ENCODE measurements at places on chromosomes 3 and 15.

DNA sequence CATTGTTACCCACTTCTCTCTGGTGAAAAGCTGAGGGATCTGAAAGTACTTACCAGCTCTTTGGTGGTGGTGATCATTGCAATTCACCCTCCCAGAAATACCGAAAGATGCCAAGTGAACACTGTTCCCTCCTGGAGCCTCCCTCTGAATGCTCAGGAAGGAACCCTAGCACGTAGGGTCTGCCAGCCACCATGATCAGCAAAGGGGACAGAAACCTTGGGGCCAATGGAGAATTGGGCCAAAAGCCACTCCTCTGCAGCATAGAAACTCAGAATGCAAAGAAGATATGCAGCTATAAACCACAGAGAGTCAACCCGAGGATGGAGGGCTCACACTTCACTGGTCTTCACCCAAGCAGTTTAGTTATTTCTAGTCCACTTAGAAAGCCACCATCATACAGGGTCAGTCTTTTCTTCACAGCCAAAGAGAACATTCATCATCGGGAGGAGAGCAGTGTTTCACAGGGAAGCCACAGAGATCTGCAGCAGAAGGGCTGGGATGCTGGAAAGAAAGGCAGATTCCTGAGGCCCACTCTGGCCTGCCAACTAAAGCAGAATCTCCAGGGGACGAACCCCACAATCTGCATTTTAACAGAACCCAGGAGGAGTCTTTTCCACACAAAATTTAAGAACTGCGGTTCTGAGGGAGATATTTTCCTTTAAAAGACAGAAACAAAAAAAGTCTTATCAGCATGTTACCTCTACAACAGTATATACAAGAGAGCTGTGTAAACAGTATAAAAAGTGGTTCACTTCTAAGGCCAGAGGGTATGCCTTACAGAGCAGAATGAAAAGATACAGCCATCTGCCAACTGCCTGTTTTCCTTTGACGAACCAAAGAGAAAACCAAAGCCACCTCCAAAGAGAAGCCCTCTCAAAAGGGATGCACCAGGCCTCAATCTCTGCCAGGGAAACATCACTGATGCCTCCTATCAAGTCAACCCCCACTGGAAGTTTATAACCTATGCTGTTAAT, 11.3 kb downstream of the TBC1D2B start:
- DNase-seq, result no peak

- DNase-seq, result no peak
Observed at GRCh38 chr3:30578479-30578878, 27.9 kb upstream of the TGFBR2 start.

DNA sequence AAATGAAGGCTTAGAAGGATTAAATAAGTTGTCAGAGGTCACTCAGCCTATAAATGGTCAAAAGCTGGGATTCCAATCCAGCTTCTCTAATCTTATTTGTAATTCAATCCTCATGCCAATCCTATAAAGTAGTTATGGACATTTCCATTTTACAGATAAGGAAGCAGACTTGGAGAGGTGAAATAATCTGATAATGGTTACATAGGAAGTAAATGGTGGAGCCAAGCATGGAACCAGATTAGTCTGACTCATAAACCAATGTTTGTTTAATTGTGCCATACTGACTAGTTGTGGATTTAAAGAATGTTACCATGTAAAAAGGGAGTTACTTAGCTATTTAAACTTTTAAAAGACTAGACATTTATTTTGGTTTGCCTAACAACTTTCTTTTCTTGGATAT, 59.7 kb downstream of the KCNAB1 start:
- no peak for DNase-seq

DNA sequence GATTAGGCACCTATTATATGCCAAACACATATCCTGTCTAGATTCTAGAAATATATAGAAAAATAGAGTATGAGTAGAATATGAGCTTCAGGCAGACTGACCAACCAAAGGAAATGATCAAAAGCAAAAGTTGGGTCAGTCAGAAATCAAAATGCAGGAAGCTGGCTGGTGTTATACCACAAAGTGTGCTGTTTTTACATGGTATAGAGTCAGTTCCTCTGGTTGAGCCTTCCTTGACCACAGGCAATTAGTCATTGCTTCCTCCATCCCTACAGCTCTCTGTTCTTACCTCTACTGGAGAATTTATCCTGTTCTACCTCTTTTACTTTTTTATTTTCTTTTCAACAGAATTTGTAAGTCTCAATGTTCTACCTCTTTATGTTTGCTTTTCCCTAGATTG, 149.8 kb downstream of the TMCO5A start:
- DNase-seq, result no peak

- peak; percentile 12 for DNase-seq
Observed at GRCh38 chr3:179653096-179653797, 407 bp downstream of the USP13 start.

DNA sequence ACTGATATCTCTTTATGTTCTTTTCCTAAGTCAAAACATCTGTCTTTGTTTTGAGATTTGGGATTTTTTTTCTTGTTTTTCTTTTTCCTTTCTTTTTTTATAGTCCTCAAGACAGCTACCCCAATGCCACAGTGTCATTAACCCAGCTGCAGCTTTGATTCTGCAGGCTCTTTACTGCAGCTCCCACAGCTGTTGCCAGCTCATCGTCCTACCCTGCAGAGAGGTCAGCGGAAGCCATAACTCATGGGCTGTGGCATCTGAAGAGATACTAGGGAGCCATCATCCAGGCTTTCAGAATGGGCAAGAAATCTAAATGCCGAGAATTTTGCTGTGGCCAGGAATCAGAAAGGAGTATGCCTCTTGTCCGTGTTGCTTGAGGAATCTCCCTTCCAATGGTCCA, 44.3 kb upstream of the SLC24A5 start:
- no peak for DNase-seq

DNA sequence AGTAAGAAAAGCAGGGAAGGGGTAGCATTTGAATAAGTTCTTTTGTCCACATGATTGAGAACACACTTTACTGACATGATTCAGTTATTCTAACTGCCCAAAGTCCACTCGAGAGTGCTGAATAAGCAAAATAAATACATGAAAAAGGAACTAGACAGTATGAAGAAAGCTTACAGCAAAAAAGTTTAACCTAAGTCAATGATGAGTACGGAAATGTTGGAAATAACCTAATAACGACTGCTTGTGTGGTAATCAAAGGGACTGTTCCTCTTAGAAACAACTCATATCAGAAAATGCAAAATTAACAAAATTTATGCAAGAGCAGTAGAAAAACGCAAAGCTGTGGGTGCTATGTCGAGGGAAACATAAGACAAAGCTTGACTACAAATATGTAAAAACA, 36.6 kb downstream of the DMXL2 start:
- DNase-seq, result no peak

GRCh38 chr15:38263996-38264395, 11.4 kb downstream of the SPRED1 start:
- no peak for DNase-seq

DNA sequence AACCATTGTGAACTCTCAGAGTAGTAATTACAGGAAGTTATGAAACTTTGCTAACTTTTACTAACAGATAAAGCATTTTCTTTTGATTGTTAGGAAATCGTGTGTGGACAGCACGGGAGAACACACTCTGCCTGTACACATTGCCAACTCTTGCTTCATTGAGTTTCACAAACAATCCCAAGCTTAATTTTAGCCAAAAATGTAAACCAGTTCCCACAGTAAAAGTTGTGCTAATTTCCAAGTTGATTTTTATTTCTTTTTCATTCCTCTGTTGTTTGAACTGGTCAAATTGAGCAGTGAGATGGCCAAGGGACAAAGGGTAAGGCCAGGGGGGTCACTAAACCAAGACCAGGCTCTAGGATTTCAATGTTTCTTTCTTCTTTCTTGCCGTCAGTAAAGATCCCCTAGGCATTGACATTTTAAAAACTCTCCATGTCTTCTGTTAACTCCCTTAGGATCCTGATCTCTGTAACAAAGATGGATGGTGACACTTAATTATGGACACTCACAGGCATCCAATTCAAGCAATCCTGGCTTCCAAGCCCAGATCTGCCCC, 414.9 kb downstream of the RBMS3 start:
- no peak for DNase-seq

GRCh38 chr3:98791341-98792325, 28.5 kb downstream of the ST3GAL6 start:
- DNase-seq, result no peak

GRCh38 chr3:161197855-161198850, 23.0 kb upstream of the NMD3 start:
- no peak for DNase-seq

- DNase-seq, result peak; percentile 26
Observed at GRCh38 chr3:180855364-180855763, 57.1 kb upstream of the FXR1 start.

DNA sequence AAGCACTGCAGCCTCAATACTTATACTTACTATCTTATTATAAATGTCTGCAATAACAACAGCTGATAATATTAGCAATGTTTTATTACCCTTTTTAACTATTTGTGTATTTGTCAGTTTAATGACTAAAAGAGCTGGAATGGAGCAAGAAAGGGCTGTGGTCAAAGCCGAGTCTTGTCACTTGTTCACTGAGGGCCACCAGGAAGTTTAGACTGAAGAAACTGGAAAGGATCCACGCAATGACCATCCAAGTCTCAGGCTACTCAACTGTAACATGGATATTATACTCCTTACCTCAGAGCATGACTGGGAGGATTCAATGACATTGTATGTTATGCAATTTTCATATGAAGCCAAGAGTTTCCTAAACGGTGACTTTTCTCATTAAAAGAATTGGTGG, 90.4 kb downstream of the TJP1 start:
- DNase-seq, result no peak

- DNase-seq, result no peak
Observed at GRCh38 chr3:188046561-188047211, 107.3 kb upstream of the LPP start.

DNA sequence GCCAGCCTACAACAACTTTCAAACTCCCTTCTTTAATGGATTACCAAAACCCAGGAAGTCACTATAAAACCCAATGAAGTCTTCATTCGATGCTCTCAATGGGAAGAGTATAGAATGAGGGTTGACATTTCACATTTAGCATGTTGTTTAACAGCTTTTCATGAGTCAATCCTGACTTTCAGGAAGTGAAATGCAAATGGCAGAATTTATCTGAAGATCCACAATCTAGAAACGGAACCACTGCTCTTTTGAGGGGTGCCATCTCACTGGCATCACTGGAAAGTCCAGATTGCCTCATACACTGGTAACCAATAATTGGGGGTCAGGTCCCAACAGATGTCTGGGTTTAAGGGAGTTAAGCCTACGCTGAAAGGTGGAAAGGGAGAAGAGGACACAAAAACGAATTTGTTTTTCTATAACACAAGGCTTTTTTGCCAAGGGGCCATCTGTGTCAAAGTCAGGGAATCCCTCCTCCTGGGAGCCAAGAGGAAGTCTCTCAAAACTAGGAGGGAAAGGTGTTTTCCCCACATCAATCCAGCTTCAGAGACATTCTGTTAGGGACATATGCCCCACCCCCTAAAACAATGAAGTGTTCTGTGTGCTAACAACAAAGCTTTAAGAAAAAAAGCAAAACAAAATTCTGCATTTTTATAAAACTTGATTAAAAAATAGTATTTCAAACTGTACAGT, 12.0 kb upstream of the ATP1B3 start:
- no peak for DNase-seq

- DNase-seq, result no peak
Observed at GRCh38 chr15:90872486-90873184, 4.2 kb downstream of the FURIN start.

DNA sequence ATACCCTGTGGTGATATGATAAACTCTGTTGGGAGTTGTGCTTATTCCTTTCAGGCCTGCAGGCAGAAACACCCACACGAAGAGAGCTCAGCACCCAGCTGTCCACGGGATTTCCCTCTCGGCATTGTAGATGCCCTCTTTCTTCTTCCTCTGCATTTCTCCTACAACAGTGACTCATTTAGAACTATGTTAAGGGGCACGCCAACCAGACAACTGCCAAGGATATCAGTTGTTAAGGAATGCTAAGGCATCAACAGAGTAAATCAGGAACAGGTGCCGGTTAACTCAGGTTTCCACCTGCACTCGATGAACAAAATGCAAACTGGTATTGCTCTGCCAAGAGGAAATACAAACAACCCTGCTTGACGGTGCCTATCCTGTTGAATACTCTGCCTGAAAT, 270.0 kb upstream of the PEX5L start:
- DNase-seq, result no peak

DNA sequence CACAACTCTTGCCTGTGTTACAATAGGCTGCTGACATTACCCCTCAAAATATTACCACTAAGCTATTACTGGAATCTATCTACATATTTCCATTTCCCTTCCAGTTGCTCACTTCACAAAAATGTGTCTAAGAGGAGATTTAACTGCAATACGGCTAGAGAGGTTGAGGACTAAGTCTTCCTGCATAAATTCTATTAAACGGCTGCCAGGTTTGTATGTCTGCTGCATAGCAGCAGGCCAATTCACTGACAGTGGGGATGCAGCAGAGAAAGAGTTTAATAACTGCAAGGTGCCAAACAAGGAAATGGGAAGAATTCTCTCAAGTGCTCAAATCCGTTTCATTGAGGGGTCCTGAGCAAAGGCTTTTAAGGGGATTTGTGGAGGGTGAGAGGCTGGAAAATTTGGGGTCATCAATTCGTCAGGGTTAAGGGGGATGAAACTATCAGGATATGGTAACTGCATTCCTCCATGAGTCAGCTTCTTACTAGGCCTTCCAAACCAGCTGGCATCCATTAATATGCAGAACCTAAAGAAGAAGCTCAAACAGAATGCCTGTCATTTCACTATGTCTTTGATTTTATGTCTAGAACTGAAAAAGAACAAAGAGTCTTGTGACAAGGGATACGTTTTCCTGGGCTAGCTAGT, 675.6 kb downstream of the TBL1XR1 start:
- DNase-seq, result no peak

DNA sequence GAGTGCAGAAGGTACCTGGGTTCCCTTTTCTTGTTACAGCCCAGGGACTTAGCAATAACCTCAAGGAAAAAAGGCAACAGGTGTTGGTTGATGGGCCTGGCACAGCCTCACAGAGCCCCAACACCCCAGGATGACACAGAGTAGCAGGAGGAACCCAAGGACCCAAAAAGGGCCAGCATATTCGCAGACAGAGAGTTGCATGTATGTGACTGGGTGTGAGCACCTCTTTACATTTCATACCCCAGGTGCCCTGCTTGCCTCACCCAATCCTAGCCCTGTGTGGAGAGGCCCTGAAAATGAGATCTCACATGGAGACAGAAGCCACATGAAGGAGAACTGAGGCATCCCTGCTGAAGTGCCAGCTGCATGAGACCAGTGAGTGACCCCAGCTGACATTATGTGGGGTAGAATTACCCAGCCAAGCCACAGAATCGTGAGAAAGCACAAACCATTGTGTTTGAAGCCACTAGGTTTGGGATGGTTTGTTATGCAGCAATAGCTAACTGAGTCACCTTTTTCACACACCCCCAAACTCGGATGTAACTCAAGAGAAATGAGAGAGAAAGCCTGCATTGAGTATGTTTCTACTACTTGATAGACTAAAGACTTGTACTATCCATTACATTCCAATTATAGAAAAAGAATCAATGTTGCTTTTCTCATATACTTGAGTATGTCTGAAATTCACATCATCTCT, 26.2 kb upstream of the HHATL start:
- DNase-seq, result no peak

- peak; percentile 92 for DNase-seq
Observed at GRCh38 chr3:185537369-185537970, 14.9 kb downstream of the LIPH start.
